ENCODE measurements at places on chromosomes 16 and 17.

DNA sequence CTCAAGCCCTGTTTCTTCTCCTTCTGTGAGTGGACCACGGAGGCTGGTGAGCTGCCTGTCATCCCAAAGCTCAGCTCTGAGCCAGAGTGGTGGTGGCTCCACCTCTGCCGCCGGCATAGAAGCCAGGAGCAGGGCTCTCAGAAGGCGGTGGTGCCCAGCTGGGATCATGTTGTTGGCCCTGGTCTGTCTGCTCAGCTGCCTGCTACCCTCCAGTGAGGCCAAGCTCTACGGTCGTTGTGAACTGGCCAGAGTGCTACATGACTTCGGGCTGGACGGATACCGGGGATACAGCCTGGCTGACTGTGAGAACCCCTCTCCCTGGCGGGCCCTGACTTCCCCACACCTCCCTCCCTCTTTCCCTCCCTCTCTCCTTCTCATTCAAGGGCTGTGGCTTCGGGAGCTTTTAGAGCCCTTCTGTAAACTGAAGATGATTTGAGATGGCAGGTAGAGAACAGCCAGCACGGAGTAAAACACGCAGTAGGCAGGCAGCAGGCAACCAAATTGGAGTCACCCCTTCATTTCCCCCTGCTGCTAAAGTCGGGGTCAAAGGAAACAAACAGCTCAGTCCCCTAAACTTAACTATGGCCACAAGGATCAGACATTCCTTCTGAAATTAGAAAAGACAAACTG is 3.9 kb downstream of the SPACA3 start:
- no peak for DNase-seq

DNA sequence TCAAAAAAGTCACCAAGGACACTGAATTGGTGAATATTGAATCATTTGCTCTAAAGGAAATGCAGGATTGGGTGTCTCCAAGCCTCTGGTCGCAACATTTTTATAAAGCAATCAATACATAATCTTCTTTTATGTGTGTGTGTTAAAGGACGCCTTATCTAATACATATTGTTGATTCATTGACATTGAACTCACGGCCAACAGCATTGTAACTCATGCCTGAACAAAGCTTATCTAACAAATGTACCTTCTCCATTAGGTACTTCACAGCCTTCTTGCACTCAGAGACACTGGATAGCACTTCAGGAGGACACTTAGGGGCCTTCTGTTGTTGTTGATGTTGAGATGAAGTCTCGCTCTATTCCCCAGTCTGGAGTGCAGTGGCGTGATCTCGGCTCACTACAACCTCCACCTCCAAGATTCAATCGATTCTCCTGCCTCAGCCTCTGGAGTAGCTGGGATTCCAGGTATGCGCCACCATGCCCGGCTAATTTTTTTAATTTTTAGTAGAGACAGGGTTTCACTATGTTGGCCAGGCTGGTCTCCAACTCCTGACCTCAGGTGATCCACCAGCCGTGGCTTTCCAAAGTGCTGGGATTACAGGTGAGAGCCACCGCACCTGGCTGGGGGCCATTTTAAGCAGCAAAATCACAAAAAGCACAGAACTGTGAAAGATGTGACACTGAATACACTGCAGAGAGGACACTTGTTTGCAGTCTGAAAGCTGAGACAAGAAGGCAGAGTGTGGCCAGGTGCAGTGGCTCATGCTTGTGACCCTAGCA is 13.2 kb upstream of the PDXDC1 start:
- no peak for DNase-seq

GRCh38 chr16:11074131-11074530 is 129.8 kb downstream of the CLEC16A start:
- DNase-seq, result no peak

DNA sequence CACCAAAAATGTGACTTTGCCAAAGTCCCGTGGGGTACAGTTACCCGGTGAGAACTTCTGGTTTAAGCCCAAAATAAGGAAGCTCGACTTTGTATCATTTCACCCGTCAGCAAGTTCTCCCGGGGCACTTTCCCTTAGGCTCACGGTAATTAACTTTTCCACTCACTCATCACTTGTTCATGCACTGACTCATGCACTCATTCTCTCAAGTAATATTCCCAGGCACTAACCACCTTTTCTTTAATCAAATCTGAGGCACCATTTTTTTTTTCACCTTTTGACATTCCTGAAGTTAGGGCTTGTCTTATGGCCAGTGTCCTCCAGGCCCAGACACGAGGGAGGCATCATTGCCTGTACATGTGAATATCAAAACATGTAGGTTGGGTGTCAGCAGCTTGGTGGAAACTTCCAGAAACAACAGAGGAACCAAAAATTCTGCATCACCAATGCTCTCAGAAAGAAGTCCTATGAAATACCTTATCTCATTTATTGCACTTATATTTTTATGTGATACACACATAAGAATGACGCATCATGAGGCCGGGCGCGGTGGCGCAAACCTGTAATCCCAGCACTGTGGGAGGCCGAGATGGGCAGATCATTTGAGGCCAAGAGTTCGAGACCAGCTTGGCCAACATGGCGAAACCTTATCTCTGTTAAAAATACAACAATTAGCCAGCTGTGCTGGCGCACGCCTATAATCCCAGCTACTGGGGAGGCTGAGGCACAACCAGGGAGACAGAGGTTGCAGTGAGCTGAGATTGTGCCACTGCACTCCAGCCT is 36.1 kb upstream of the ATP2C2 start:
- DNase-seq, result no peak

DNA sequence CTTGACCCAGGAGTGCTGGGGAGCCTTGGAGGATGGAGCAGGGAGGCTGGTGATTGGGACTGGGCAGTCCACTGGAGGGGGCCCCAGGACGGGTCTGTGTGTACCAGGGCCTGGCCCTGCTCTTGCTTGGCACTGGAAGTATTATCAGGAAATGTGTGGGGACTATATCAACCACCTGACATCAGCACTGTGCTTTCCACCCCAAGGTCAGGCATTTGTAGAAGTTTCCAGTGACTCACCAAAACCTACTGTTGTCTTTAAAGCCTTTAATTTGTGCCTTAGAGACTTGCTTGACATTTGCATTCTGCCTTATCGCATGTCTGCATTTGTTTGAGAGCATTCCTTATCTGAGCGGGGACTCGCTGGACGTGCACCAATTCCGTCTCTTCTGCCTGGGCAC is 323.1 kb downstream of the FOXL1 start:
- DNase-seq, result no peak

DNA sequence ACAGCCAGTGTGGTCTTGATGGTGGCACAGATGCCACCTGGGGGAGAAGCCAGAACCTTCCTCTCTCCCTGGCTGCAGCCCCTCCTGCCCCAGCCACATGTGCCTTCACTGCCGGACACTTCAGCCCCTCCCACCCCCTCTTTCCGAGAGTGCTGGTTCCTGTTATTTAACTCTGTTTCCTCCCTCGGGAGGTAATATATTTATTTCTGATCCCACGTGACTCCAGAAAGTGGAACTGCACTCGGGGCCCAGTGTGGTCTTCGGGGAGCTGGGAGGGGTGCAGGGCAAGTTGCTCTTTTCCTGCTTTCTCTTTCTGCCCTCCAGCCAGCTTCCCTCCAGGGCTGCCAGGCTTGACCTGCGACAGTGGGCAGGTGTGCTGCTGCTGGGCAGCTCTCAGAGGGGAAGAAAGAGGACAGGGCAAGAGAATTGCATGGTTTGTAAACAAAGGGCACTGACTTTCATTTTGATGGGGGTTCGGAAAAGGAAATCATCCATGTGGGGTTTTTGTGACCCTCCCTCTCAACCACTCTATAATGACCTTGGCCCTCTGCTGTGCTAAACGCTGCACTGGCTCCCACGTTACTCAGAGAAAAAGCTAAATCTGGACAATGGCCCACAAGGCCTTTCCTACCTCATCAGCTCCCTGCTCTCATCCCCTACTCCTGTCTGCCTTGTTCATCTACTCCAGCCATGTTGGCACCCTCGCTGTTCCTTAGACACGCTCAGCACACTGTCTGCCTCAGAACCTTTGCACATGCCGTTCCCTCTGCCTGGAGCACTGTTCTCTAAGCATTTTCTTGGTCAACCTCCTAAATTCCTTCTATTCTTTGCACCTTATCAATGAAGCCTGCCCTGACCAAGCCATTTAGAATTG is 8.2 kb upstream of the CIITA start:
- no peak for DNase-seq

Measured in NCI-H748 treated with DMSO at 0.1 percent for 48 hours (cell line).